ENCODE measurements at places on chromosomes 13 and 19.

GRCh38 chr19:10505583-10506229, 2.5 kb upstream of the KEAP1 start:
- DNase-seq: peak; percentile 16

DNA sequence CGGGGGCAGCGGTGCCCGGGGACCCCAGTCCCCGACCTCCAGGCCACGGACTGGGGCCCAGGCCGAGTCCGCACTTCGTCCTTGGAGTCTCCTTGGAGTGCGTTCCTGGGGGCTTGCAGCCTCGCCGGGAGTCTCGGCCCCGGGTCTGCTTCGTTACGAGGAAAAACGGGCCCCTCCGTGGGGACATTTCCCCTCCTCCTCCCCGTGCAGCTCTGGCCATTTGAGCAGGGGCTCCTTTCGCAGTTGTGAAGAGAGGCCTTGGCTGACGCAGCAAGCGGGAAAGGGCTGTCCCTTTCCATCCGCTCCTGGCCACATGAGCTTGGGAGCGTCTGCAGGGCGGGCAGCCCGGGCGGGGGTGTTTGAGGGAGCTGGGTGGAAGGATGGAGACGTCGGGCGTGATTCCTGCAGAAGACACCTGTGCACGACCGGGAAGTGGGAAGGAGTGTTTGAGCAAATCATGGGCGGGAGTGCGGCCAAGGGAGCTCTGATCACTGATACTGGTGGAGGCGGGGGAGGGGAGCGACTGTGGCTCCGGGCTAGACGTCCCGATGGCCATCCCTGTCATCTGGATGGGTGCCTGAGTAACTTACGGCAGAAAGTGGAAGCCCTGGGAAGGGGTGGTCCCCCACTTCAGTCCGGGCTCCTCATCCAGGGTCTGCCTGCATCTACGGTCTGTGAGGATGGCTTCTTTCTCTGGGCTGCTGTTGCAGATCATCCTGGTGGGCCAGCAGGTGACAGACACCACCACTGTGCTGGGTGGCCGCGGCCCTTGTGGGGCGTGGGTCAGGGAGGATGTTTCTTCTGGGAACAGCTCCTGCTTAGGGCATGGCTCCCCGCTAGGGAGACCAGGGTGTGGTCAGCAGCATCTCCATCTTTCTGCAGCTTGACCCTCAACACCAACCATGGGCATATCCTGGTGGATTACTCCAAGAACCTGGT, 736 bp downstream of the GPI start:
- no peak for DNase-seq

- no peak for DNase-seq
Observed at GRCh38 chr13:100273552-100273951, 184.7 kb downstream of the PCCA start.

DNA sequence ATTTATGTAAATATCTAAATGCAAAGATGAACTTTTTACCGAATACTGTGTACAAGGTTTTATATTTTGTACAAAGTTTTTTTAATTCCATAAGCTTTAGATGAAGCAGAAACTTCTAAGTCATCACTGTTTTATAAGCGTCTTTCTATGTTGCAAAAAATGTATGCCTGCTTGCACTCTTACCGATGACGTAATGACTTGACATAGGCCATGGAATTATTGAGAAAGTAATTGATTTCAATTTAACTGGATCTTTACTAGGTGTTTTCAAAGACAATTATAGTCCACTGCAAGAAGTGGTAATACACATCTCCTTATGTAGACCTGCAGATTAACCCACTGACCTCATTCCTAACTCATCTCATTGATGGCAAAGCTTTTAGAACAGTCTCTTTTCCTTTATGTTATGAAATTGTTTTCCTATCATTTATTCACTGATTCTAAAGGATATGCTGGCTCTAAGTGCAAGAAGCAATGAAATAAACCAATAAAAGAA, 10.4 kb downstream of the DACH1 start:
- no peak for DNase-seq

DNA sequence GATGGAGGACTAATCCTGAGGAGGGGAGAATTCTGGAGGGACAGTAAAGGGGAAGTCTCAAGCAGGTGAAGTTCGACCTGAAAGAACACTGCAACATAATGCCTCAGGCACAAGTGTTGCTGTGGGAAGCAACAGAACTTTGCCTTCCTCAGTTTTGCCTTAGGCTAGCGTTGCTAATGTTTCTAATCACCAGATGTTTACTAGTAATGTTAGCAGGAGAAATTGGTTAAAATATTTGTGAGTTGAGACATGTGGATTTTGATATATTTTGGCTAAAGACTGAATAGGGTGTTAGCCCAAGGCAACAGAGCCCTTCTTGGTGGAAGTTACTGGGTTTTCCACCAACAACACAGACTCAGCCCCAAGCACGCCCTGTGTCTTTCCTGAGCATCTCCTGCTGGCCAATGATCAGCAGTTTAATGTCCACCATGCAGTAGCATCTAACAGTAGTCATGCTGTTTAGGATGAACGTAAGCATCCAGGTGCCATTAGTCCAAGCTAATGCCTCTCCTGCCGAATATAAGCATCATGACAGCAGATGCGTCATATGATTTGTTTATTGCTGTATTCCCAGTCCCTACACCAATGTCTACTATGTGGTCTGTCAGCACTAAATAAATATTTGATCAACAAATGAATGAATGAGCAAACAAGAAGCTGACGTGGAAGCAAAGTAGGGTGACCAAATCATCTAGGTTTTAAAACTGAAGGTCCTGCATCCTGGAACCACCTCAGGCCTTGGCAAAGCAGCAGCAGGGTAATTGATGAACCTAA, 511.9 kb upstream of the HTR2A start:
- no peak for DNase-seq

DNA sequence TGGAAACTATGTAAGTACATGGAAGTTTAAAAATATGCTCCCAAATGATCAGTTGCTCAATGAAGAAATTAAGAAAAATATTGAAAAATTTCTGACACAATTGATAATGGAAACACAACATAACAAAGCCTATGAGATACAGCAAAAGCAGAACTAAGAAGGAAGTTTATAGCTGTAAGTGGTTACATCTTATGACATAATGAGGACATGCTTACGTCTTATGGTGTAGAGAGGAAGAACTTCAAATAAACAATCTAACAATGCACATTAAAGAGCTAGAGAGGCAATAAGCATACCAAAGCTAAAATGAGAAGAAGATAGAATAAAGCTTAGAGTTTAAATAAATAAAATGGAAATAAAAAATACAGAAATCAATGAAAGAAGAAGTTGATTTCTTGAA, 50.0 kb upstream of the CEACAM21 start:
- no peak for DNase-seq

DNA sequence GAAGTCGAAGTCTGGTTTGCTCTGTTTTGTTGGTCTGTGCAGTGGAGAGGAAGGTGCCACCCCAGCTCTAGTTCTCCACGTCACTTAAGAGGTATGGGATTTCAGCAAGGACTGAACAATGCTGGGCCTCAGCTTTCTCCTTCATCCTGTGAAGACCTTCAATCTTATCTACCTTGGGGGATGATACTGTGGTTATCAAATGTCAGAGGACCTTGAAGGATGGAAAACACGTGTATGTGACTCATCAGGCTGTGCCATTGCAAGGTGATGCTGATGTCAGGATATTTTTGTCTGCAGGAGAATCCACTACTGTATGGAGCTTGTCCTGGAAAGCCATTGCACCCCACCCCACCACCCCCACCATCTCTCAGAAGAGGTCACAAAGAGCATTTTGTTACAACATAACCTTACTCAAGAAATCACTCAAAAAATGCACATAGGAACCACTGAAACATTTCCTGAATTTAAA, 81.4 kb upstream of the UQCRFS1 start:
- DNase-seq: no peak

DNA sequence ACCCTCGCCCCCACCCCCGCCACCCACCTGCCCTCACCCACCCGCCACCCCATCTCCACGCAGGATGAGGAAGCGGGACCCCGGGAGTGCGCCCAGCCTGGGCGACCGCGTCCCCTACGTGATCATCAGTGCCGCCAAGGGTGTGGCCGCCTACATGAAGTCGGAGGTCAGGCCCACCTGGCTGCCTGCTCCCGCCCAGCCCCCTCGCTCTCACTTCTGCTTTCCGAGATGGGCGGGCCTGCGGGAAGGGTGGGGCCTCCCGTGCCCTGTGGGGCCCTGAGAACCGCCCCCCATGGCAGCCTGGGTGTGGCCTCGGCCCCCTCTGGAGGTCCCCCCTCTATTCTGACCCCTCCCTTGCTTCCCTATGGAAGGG, 3.1 kb upstream of the SPIB start:
- no peak for DNase-seq
